ENCODE measurements at places on chromosomes 5 and 9. TPM values are rescaled to one million over a fixed set of nuclear protein-coding genes. Genes with fewer than 3 reads are reported as not detected.

CA9 gene
- not detected for total RNA-seq

WDR31 gene
- total RNA-seq = 3.4 TPM

FOXE1 gene
- not detected for total RNA-seq

SLC4A9 gene
- not detected for total RNA-seq

ACTBL2 gene
- total RNA-seq = not detected

PPP2R2B gene
- total RNA-seq = not detected

LIX1 gene
- 0.48 TPM for total RNA-seq

MRPS30 gene
- 35.3 TPM for total RNA-seq

BTNL3 gene
- not detected for total RNA-seq

DOCK2 gene
- total RNA-seq = 11.6 TPM

SLC34A3 gene
- total RNA-seq = not detected

GAS1 gene
- 304 TPM for total RNA-seq

IL17B gene
- total RNA-seq = not detected

DIRAS2 gene
- 5.1 TPM for total RNA-seq

DNA sequence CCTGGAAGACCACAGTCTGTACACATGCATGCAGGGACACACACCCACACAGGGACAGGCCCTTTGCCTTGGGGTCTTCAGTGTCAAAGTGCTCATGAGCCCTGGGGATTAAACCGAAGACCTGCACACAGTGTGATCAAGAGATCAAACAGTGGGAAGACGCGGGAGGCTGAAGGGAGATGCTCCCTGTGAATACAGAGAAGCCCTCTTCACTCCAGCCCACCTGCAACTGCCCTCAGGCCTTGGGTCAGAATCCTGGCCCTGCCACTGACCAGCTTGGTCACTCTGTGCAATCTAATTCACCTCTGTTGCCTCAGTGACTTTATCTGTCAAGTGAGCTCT, 2.9 kb downstream of the RALGDS start:
- no peak for DNase-seq

- DNase-seq = no peak
Measured at GRCh38 chr5:178199581-178200434, 4.5 kb upstream of the HNRNPAB start.

GRCh38 chr9:108445431-108446071, 410.2 kb downstream of the ACTL7B start:
- no peak for DNase-seq

DNA sequence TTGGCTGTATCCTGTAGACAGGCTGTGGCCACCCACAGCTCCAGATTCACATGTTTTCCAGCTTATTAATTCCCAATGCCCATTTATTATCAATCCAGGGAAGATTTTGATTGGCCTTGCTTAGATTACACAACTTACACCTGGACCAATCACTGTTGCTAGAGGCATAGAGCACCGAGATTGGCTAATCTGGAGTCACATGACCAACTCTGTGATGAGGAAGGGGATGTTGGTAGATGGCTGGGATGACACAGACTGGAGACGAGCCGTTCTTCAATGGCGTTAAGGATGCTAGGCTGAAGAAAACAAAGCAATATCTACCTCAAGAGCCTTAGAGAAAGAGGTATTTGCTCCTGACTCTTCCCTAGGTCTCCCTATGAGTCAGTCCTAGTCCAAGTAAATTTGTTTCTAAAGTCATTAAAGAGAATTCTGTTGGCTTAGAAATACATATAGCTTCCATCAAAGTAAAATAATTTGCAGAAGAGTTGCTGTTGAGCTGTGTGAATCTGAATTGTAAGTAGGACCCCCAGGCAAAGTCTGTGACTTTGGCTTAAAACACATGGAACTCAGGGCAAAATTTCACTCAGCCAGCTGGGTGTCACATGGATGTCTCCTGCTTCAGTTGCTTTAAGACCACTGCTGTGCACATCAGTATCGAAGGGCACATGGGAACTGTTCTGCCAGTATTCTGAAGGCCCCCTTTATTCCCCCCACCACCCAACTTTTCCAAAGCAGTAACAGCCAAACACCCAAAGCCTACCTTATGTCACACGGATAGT, 326.4 kb upstream of the KLF4 start:
- no peak for DNase-seq

DNA sequence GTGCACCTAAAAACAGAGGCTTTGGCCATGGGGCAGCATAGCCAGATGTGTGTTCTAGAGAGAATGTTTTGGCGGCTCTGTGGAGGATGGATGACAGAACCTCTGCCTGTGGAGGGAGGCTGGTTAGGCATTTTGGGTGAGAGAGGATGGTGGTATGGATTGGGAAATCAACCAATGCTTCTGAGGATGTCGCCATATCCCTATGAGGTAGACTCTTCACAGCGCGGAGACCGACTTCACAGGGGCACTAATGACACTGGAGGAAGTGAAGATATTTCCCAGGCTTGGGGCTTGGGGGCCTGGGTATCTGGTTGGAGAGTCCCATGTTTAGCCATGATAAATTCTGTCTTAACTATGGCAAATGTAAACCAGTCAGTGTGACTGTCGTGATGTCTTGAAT, 140.6 kb upstream of the KLF4 start:
- DNase-seq = no peak

DNA sequence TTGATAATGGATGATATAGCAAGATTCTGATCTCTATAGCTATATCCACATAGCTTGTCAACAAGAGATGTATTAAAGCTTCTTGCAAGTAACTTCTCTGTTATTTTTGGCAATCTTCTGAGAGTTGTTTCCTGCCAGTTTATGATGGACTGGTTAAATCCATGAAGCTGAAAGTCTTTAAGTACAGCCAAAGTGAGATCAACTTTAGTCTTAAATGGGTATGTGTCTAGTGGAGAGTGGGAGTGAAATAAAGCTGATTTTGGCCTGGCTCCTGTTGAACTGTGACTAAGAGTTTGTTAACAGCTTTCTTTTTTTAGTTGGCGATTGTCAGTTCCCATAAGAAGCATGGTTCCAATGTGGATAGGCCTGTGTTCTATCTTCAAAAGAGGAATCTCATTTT, 350.9 kb upstream of the PCSK5 start:
- no peak for DNase-seq

DNA sequence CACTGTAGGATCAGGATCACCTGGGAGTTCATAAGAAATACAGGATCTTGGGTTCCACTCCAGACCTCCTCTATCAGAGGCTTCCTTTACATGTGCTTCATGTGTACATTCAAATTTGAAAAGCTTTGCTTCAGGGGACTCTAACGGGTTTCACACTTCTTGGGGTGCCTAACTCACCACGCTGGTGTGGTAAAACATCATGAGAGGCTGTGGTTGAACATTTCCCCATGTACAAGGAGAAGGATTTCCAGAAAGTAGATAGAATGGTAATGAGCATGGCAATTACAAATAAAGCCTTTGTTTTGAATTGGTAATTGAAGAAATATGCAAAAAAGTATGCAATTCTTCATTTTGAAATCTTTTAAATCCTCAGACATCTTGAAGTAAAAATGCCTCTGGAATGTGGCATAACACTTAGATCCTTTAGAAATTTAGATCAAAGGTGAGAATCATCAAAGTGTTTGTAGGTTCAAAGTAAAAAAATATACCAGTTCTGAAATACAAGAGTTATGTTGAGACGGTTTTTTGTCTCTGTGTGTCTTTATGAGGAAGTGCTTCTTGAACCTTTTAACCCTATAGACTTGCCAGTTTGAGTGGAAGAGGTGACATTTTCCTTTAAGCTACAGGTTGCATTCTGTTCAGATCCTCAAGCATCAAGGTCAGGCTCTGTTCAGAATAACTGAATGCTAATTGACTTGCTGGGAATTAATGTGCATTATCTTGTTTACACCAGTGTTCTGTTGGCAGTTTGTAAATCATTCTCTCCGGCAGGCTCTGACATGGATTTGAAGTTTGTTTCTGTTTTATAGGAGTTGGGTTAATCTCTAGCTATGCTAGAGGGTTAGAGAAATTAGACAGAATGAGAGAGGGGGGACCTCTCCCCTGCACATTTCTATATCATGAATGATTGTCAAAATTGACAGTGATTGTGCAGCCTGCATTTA, 415.3 kb downstream of the MAN2A1 start:
- DNase-seq = no peak

DNA sequence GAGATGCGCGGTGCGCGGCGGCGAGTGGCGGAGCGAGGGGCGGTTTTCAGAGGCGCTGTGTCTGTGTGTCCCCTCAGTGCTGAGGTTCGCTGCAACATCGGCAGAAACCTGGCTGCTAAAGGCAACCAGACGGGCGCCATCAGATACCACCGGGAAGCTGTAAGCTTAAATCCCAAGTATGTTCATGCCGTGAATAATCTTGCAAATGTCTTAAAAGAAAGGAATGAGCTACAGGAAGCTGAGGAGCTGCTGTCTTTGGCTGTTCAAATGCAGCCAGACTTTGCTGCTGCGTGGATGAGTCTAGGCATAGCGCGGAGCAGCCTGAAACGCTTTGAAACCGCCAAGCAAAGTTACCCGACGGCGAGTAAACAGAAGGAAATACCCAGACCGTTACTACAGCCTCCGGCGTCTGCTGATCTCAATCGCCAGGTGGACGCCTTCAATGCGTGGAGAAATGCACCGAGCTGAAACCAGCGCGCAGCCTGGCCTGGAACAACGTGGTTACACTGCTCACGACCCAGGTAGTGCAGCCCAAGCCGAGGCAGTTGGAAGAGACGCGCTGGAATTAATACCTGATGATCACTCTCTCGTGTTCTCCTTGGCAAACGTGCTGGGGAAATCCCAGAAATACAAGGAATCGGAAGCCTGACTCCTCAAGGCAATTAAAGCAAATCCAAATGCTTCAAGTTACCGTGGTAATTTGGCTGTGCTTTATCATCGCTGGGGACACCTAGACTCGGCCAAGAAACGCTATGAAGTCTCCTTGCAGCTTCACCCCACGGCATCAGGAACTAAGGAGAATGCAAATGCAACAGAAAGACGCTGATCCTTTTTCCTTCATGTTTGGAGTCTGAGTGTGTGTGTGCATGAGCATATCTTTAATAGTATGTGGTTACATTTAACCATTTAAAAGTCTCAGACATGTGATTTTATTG, 15.9 kb downstream of the OR2V1 start:
- DNase-seq = peak; percentile 66

GRCh38 chr9:84513979-84514378, 155.6 kb upstream of the NTRK2 start:
- DNase-seq = no peak

DNA sequence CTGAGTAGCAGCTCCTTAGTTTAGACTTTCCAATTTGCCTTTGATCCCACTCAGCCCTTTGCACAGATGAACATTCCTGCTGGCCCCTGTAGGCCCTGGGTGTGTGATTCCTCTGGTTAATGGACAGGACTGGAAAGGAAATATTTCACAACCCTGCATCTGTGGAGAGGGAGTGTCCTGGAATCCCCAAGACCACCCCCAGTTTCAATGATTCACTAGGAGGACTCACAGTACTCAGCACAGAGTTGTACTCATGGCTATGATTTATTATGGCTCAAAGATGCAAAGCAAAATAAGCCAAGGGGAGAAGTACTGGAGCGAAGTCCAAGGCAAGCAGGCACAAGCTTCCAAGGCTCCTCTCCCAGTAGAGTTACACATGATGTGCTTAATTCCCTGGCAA, 42.4 kb upstream of the TJP2 start:
- DNase-seq = peak; percentile 30

GRCh38 chr9:133121198-133121914, at the start of gene RALGDS:
RALGDS (minus strand) TSS chr9:133121240; CDS start chr9:133121154, 86 bp downstream.
- peak; percentile 91 for DNase-seq

DNA sequence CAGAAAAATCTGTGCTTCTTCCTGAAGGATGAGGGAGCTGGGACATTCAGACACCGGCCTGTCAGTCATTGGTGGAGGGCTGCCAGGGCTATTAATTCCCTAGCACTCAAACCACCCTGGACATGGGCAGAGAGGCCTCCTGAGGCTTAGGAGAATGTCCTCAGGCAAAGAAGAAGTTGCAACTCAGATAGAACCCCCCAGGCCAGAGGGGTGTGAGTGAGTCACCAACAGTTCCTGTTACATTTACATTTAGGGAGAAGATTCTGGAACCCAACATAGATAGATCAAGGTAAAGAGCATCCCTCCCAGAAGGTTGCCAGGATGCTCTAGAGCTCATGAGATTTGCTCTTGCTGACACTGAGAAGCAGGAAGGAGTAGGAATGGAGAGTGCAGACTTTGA, 29.2 kb upstream of the SYK start:
- no peak for DNase-seq

DNA sequence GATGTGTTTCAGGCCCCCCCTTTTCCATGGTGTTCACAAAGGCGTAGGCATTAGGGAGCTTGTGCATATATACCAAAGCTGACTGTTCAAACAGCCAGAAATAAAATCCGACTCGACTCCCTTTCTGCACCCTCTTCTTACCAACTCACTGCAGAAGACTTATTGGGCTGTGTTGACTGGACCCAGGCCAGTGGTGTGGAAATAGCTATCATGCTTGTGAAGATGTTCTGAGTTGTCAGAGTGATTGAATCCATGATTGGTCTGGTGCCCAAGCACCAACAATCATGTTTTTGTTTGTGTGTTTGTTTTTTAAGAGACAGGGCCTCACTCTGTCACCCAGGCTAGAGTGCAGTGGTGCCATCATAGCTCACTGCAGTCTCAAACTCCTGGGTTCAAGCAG, 21.6 kb downstream of the TJP2 start:
- no peak for DNase-seq

- DNase-seq = no peak
Measured at GRCh38 chr5:1386274-1386717, 41.4 kb upstream of the CLPTM1L start.

GRCh38 chr5:88732181-88732633, 150.8 kb downstream of the MEF2C start:
- DNase-seq = no peak

- DNase-seq = no peak
Measured at GRCh38 chr5:43592363-43592762, 10.6 kb upstream of the NNT start.

- peak; percentile 91 for DNase-seq
Measured at GRCh38 chr5:136082390-136083193, 50.1 kb upstream of the SMAD5 start.

GRCh38 chr5:33114361-33114760, 326.4 kb upstream of the TARS1 start:
- DNase-seq = no peak

DNA sequence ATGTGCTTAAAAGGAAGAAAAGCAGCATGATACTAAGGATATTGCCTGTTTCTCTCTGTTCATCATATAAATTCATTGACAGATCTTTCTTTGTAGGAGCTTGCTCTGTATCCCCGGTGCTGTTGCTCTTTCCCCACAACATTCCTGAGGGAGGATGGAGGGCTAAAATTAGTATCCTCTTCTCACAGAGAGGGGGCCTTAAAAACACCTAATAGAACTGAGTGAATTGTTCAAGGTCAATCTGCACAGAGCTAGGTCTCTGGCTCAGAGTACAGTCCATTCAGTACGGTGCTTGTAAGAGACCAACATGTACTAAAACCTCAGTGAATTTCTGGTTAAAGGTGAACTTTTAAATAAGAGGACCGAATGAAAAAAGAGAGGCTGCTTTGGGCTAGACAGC, 88.7 kb downstream of the PALM2AKAP2 start:
- no peak for DNase-seq

GRCh38 chr9:34377404-34377746, 677 bp upstream of the MYORG start:
- peak; percentile 78 for DNase-seq

DNA sequence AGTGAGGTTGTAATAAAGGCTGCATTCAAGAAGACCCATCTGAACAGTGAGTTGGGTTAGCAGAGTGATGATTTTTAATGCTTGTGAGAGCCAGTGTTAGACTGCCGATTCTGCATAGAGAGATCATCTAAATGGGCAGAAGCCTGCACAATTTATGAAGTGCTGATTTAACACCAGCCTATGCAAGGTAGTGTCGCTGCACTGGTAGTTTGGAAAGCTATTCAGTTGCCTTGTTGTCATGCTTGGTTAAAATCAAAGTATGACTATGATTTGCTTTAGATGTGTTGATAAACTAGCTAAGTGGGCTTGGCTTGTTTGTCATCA, 379 bp upstream of the LRRTM2 start:
- DNase-seq = no peak

- no peak for DNase-seq
Measured at GRCh38 chr5:115460472-115460871, 84.1 kb downstream of the FEM1C start.

Data from osteocyte (in vitro differentiated cells).